ENCODE measurements at places on chromosomes 6 and 20.

DNA sequence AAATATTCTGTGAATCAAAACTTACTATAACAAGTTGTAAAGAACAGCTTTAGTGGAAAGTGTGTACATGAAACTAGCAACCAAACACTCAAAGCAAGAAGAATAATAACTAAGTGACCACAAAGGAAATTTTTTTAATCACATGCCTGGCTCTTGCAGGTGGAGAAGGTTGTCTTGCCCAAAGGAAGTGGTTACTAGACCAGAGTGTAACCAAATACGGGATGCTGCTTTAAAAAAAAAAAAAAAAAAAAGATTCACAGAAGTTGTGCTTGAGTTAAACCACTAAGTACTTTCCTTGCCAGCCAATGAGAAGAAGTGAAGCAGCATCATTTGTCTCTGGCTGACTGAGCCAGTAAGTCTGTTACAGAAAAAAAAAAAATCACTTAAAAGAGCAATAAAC lies 19.1 kb upstream of the HLA-DQB1 start:
- no peak for DNase-seq

DNA sequence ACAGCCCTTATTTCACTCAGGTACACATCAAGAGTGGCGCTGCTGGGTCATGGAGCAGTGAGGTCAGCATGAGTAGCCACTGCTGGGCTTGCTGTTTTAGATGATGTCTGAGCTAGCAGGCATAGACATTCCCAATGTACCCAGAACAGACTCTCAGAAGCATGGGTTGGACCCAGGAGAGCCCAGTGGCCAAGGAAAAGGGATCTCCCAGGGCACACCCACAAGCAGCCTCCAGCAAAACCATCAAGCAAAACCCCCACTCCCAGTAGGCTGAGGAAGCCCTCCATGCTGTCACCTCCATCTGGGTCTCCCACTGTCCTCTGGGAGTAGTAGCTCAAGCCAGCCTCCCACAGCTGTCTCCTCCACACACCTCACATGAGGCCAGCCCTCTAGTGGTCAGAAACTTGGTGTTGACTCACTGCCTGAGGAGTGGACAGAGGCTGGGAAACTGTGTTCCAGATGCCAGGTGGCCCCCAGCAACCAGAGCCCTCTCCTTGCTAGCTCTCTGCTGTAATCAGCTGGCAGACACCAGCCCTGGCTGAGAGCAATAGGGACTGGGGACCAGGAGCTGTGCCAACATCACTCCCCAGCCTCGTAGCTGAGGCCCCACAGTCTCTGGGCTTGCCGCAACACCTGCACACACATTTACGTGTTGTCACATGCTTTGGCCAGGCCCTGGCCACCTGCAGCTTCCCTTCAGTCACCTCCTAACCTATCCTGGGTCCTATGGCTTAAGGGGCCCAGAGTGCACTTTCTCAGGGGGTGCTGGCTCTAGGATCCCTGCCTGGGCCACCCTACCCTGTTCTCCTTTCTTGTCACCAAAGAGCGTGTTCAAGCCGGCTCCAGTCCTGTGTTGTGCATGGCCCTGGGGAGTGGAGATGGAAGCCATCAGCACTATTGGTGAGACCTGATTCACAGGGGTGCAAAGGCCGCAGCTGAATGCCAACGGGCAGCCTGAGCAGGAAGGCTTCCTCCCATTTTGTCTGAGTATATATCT lies 1.9 kb upstream of the AP5S1 start:
- peak; percentile 84 for DNase-seq

- no peak for DNase-seq
These were observed 50.4 kb downstream of the NOL4L start for GRCh38 chr20:32534661-32535240.

DNA sequence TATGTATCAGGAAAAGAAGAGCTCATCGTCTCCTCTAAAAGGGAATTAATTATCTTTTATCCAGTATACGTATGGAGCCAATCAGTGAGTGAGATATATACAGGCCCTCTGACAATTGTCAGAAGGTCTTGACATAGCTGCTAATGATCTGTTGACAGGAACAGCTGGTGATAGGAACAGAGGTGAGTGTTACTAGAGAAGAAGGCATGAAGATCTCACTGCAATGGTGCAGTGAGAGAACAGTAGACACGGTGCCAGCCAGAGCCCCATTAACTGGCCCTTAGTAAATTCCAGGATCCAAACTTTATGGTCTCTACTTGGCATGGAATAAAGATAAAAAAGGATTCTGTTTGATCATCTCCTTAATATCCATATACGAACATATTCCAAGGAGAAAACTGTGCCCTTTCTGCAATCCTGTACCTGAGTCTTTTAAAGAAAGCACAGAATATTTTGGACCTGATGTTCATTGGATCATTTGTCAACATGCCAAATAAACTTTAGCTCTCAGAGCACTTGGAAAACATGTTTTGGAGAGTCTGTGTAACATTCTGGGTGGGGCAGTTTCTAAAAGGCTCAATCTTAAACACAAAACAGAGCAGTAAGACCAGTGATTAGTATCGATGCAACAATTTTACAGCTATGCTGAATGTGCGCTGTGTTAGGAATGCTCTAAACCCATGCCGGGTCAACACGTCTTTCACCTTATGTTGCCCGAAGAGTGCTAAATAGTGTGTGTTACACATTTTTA lies 135.8 kb upstream of the CITED2 start:
- DNase-seq = no peak

- peak; percentile 39 for DNase-seq
These were observed 180.5 kb downstream of the OGFRL1 start for GRCh38 chr6:71468841-71469700.

DNA sequence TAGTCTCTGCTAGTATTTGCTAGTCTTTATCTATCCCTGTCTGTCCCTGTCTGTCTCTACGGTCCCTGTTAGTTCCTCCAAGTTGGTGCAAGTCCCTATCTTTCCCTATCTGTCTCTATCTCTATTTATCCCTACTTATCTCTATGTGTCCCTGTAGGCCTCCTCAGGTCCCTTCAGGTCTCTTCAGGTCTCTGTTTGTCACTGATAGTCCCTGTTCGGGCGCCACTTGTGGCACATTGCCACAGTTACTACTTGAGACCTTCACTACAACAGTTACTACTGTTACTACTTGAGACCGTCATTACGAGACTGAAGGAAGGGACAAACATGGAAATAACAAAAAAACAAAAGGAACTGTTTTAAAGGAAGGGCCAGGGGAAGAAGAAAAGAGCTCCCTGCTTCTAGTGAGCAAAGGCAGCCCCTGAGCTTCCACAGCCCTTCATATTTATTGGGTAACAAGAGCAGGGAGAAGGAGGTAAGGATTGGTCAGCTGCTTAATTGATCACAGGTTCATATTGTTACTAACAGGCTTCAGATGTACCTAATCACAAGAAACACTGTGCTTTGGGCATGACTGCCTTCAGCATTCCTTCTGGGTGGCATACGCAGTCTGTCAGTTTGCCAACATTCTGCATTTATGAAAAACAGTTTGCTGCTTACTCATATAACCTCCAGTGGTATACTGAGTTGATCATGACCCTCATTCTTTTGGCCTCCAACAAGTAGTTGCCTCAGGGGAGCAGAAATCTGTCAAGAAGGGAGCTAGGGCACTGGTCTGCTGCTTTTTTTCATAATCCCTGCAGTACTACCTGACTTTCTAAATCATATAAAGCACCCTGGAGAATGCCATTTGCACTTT lies 8.4 kb downstream of the EPB41L2 start:
- no peak for DNase-seq

DNA sequence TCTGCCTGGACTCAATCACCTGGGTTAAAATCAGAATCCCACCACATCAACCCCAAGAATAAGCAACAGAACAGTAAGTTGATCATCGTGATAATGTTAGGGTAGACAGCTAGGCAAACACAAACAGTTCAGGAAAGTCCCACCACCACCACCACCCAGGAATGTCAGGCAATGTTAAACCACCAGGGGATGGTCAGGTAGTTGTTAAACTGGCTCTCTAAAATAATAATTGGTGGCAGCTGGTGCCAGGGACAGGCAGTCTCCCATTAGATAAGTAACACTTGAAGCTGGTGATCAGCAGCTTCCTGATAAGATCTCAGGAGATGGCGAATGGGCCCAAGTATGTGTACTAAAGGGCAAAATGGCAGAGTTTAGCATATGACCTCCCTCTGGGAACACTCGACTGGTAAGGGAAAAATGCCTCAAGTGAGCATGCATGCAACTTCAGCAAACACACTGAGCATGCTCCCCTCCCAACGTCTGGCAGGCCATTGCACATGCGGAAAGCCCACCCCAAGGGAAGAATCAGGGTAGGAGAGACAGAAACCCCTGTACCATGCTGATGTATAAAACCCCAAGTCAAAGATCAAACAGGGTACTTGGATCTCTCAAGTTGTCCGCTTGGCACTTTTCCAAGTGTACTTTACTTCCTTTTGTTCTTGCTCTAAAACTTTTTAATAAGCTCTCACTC lies 66.6 kb downstream of the IPCEF1 start:
- DNase-seq = no peak

- DNase-seq = no peak
These were observed 9.4 kb upstream of the FRMD1 start for GRCh38 chr6:168088161-168089053.

- no peak for DNase-seq
These were observed 220.4 kb upstream of the HEY2 start for GRCh38 chr6:125529061-125529460.

DNA sequence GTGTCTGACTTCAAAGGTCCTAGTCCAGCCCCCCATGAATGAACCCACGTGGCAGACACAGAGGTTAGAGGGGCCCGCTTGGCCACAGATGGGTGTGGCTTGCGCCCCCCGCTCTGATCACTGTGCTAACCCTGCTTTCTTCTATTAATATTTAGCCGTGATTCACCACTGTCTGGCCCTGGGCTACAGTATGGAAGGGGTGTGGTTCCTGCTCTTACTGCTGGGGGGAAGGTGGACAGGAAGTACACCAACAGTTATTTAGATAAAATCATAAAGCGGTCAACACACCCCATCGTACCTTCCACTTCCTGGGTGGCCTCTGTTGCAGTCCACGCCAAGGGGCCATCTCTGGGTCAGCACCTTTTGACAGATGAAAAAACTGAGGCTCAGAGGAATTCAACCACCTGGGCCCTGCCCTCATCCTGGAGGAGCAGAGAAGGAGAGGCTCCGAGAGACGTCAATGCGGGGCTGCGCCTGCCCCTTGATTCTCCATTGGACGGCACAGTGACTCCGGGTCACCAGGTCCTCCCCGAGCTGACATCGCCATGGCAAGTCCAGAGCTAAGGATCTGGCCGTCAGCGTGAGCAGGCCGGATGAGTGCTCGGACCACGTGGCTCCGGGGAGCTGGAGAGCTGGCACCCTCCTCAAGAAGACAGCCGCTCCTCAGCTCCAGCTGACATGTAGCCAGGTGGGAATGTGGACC lies 206.3 kb downstream of the PREX1 start:
- DNase-seq = no peak

DNA sequence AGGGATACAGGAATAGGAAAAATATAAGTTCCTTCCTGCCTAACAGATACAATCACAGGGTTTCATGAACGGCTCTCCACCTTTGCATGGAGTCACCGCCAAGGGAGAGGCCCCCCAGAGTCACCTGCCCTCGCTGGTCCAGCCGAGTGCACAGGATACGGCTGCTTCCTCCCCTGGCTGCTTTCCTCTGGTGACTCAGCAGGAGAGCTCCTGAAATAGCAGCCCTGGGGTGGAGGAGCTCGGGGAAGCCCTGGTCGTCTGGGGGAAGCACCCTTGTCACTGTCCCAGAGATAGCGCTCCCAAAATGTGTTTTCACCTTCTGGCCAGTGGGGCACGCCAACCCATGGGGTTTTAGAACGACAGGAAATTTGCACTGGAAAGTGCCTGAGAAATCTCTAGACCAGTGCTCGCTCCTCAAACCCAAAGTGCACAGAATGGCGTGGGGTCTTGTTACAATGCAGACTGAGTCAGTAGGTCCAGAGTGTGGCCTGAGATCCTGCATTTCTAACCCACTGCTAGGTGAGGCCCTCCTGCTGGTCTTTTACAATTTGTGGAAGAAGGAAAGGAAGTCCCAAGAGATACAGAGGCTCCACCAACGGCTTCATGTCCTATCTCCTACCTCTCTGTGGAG lies 35.9 kb upstream of the FAM50B start:
- no peak for DNase-seq

DNA sequence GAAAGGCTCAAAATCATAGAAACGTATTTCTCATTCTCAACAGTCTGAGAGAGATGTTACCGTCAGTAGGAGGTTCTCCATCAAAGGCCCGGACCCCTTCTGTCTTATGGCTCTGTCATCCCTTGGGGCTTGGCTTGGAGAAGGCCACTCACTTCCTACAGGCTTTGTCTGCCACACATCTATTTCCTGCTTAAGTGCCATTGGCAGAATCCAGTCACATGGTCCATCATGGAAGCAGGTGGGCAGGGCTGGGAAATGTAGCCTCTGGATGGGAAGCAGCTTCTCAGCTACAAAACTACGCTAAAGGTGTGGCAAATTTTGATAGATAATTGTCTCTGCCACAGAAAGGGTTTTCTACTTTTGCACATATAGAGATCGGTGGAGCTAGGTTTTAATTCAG lies 12.6 kb upstream of the ZFP64 start:
- DNase-seq = peak; percentile 19

DNA sequence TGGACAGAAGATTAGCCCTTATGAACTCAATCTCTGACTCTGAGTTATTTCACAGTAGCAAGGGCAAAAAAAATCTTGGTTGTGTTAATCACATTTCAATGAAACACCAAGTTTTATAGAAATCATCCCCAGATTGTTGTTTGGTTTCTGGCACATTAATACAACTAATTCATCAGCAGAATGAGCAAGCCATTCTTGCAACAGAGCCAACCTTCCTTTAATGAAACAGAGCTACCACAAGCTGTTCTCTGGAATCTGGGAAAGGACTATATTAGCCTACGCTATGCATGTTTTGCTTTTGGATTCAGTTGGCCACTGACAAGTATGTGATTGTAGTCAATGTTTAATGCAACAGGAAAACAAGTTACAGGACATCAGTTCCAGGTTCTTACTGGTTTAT lies 13.8 kb upstream of the POPDC3 start:
- DNase-seq = no peak

DNA sequence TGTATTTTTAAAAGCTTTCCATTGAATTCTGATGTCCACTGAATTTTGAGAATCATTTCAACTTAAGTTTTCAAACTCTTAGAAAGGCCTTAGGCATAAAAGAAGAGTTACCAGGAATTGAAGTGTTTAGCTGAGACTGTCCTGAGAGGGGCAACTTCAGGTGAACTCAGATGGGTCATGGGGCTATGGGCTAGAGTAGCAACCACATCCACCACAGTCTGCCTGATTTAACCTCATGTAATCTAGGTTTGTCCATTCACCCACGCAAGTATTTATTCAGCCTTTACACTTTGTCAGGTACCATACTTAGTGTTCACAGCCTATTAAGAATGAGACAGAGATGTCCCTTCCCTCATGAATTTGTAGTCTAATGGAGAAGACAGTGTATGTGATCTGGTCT lies 501.0 kb downstream of the KIF16B start:
- no peak for DNase-seq

Data from RKO (cell line).